ENCODE measurements at places on chromosomes 3 and 15.

DNA sequence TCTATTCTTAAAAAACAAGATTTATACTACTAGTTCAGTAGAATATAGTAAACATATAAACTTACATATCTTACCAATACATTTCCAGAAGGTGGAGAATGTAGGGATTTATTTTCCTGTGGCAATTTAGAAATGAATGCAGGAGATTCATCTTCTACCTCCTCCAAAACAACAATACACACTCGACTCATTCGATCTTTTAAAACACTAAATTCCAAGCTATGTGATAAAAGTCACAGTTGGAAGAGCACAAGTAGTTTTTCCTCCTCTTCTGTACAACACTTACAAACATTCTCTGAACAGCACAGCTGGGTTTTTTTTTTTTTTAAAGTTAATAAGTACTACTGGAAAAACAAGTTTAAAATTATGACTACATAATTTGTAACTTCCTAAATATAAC, 1.4 kb downstream of the ANKRD28 start:
- DNase-seq = no peak

- DNase-seq = no peak
Observed at GRCh38 chr15:93899817-93900216, 331.5 kb upstream of the MCTP2 start.

GRCh38 chr3:32048487-32049182, 57.8 kb upstream of the GPD1L start:
- DNase-seq = no peak

DNA sequence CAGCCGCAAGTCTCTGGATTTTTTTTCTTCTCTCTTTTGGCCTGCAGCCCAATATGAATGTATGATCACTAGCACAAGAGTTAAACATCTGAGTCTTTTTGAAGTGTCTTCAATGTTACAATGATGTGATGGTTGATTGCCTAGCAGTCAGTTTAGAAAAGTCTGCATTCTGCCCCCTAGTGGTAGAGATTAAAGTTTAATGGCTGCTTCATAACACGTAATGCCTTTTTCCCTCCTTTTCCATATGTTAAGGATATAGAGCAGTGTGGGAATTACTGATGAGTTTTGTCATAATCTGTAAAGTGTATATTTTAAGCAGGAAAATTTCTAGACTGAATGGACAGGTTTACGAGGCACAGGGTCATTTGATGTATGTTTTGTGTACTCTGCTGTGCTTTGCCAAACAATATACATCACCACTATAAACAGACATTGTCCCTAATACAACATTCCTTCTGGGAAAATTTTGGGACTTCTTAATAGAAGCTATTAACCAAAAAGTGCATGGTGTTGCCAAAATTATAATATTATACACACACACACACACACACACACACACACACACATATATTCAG, 1038.5 kb upstream of the NR2F2 start:
- no peak for DNase-seq

GRCh38 chr3:152177757-152178156, 91.0 kb upstream of the MBNL1 start:
- DNase-seq = no peak

- no peak for DNase-seq
Observed at GRCh38 chr3:134075846-134076245, 46.1 kb upstream of the SLCO2A1 start.

DNA sequence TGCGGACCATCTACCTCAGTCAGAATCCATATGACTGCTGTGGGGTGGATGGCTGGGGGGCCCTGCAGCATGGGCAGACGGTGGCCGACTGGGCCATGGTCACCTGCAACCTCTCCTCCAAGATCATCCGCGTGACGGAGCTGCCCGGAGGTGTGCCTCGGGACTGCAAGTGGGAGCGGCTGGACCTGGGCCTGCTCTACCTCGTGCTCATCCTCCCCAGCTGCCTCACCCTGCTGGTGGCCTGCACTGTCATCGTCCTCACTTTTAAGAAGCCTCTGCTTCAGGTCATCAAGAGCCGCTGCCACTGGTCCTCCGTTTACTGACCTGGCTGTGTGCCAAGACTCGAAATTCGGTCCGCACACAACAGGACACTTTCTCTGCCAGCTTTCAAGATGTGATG, 21.9 kb downstream of the NRROS start:
- DNase-seq = no peak

- DNase-seq = peak; percentile 19
Observed at GRCh38 chr15:94206463-94207167, 24.7 kb upstream of the MCTP2 start.

DNA sequence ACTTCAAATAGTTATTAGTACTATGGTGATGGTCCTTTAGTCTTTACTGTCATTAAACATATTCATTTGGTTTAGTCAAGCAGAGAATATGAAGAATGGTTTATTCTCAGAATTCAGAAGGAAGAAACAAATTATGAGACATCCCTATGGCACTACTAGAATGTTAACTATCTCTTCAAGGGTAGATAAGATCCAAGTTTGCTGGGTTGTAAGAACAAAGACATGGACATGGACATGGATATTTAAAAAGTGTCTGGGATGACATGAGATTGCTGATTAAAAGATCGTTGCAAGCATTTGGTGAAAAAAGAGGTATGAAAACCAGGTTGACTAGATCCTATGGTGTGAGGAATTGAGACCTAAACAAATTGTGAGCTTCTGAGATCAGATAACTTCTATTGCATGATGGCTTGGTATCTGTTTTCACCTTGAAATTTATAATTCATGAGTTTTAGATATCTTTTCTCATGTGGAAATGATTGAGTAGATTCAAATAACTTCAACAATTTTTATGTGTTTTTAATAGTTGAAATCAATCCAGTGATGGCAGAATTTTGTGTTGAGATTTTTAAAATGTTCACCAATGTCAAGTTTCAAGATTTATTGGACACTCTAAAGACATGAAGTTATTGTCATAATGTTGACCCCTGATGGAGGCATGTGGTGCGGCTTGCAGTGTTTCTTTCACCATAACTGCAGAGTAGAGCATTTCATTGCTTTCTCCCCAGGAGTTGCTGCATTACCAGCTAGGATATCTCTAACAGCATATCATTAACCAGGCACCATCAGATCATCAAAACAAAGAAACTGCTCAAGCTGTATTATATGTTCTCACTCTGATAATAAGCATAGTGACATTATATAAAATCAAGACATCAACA, 72.6 kb downstream of the NAALADL2 start:
- DNase-seq = no peak

DNA sequence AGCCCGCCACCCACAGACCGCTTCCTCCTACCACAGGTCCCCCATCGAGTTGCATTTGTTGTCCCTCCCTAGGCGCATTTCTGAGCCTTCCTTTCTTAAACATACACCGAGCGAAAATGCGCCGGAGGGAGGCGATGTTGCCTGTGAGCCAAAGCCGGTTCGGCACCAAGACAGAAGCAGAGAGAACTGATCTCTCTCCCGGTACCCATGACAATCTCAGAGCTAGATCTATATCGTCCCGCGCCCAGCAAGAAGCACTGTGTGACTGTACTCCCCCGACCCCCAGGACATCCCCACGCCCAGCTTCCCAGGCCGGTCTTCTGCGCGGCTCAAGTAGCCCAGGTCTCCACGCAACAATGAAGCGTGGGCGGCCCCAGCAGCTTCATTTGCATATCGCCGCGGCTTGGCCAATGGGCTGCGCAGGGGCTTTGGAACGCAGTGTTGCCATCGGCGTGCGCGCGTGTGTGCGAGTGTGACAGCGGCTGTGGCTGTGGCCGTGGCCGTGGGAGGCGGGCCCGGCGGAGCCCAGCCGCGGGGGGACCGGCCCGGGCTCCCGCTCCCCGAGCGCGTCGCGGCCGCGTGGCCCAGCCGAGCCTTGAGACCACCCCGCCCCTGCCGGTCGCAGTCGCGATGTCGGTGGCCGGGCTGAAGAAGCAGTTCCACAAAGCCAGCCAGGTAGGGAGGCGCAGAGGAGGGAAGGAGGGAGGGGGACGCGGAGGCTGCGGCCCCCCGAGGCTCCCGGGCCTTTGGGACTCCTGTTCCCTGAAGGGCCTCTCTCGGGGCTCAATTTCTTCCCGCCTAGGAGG, at the start of gene SH3GL3:
TSS of gene SH3GL3 (plus strand) at position 438 of the 806 bp plus-strand sequence. CDS start at position 631, 193 bp downstream.
- peak; percentile 16 for DNase-seq

DNA sequence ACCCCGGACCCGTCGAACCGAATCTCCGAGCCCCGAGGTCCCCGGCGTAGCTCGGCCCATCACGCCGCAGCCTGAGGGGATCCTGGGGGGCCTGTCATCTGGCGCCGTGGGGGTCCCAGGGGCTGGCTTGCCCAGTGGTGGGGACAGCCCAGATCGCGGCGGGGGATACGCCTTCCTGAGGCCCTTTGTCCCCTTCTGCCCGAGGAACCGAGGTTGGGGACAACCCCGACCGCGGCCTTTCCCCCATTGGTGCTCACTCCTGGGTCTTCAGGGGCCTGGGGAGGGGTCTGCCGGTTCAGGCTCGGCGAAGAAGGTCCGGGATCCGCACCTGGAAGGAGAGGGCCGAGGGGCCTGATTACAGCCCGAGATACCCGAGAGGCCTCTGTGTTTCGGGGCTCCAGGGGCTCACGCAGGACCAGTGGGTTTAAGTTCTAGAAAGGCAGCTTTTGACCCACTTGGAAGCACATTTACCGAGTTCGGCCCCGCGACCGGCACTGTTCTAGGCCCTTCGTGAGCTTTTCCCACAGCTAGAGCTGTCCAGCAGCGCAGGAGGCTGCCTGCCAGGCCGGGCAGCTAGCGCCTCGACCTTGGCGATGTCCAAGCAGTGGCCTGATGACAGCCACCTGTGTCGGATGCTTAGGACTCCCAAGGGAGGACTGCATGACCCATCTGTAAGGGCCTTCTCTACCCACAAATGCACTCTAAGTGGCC, 504 bp downstream of the ABHD2 start:
- no peak for DNase-seq

- peak; percentile 42 for DNase-seq
Observed at GRCh38 chr3:56800832-56801661, 702 bp downstream of the ARHGEF3 start.

DNA sequence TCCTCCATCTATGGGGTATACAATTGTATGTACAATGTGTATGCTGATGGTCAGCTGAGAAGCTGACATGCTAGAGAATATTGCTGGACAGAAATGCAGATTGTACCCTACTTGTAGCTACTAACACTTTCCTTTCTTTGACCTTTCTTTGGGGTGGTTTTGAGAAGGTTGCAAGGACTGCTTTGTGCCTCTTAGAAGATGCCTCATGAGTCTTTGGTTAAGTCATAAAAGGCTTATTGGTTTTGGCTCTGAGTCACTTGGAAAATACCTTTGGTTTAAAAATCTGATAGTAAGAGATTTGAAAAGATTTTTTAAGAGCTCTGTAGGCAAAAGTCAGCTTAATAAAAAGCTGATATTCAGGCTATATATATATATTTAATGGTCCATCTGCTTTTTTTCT, 71.5 kb downstream of the ZMAT3 start:
- no peak for DNase-seq

DNA sequence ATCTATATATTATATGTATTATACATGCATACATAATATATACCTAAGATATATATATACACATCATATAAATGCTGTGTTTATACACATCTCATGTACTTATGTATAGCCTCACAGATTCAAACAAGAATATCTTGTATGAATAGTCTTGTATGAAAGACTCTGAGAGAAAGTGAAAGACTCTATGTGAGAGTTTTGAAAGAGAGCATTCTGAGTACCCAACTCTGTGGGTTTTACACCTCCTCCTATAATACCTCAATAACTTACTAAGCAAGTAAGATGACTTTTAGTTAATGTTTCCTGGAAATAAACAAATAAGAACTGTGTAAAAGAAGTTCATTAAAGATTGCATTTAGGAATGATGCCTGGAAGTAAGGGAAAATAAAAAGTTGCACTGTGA, 108.1 kb upstream of the GMNC start:
- DNase-seq = no peak

DNA sequence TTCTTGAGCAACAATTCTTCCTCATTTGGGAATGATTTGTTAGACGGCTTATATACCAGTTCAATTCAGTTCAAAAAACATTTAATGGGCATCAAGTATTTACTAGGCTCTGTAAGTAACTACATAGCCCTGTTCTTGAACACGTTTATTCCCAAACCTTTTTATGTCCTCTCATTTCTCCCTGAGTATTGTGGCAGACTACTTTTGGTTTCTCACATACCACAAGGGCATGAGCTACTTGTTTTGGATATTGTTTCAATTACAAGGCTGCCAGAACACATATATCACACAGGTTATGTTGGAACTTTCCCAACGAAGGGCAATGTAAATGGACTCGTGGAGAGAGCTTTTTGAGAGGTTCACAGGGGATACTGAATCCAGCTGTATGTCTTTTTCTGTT, 363.8 kb upstream of the NAALADL2 start:
- no peak for DNase-seq

GRCh38 chr3:132401255-132401654, 16.0 kb upstream of the DNAJC13 start:
- DNase-seq = no peak

- DNase-seq = no peak
Observed at GRCh38 chr3:98814817-98815420, 51.8 kb downstream of the ST3GAL6 start.

GRCh38 chr3:126569390-126569975, 10.8 kb upstream of the C3orf22 start:
- DNase-seq = no peak

GRCh38 chr3:134300520-134300919, 49.9 kb upstream of the RYK start:
- no peak for DNase-seq

DNA sequence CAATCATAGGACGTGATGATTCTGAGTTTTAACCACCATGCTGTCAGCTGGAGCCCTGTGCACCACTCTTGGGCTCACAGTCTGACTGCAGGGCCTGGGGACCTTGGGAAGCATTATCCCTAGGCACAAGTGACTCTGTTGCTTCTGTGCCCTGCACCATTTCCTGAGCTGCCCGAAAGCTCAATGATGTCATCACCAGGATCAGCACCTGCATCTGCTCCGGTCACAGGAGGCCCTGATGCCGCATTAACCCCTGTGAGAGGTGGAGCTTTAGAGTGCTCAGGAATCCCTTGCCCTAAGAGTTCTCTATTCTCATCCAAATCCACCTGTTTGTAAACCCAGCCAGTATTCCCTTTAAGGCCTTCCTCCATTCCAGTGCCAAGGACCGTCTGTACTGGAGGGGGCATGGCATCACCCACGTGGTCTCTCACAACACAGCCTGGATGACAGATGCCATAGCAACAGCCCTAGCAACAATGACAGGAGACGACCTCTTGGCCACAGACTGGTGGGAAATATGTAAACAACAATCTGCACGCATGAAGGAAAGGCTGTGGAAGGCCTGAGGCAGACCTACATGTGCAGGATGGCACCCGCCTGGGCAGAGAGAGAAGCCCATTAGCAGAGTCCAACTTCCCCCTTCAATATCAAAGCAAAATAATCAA, 37.9 kb downstream of the NTRK3 start:
- no peak for DNase-seq

DNA sequence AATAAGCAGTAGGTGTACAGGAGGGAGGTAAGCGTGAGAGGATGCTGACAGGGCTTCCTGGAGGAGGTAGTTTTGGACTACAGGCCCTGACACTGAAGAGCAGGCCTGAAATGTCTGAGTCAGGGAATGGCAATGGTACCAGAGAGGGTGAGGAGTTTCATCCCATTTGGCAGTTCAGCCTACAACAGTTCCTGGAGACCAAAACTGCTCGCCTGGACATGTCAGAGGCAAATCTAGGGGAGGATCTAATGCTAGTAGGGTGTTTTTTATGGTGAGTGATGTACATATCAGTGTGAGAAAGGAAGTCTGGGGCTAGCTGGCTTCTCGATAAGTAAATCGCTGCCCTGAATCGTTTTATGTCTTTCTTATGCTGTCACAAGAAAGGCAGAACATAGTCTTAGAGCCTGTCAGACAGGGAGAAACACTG, 13.8 kb upstream of the TNFSF10 start:
- no peak for DNase-seq

Measured in immature natural killer cell (primary cell).